Transverse colon (tissue), 4 donors: ENCODE measurements at places on chromosomes 5 and 9.

DNA sequence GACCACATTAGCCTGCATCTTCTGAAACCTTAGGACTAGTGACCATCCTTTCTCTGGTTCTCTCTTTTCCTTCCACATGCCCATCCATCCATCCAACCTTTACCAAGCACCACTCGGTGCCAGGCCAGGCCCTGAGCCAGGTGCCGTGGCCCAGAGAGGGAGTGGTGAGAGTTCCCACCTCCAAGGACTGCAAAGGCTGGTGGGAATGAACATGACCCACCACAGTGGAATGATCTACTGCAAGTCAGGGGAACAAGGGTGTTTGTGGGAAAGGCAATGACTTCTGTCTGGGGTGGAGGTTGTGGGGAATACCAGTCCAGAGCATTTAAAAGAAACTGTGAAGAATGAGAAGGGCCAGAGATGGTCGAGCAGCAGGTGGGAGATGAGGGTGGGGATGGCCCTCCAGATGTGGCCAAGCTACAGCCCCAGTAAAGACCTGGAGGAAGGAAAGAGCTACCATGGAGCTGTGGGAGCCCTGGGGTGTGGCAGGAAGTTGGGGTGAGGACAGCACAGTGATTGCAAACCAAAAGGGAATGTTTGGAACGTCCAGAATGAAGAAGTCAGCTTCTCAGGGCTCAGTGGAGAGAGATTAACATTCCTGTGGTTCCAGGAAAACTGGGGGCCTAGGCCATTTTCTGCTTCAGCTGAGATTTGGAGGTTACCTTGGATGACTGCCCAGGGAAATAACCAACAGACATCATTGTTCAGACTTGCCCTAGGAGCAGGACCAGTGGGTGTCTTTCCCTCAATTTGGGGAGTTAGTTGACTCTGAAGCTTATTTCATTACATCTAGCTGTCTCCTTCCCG is 30.7 kb upstream of the CORO2A start:
- H3K27me3 ChIP-seq: no peaks in the 10 kb centered on the region
- H3K36me3 ChIP-seq: no peaks in the 10 kb centered on the region
- H3K4me1 ChIP-seq: peaks cover 9% of the 10 kb centered on the region

DNA sequence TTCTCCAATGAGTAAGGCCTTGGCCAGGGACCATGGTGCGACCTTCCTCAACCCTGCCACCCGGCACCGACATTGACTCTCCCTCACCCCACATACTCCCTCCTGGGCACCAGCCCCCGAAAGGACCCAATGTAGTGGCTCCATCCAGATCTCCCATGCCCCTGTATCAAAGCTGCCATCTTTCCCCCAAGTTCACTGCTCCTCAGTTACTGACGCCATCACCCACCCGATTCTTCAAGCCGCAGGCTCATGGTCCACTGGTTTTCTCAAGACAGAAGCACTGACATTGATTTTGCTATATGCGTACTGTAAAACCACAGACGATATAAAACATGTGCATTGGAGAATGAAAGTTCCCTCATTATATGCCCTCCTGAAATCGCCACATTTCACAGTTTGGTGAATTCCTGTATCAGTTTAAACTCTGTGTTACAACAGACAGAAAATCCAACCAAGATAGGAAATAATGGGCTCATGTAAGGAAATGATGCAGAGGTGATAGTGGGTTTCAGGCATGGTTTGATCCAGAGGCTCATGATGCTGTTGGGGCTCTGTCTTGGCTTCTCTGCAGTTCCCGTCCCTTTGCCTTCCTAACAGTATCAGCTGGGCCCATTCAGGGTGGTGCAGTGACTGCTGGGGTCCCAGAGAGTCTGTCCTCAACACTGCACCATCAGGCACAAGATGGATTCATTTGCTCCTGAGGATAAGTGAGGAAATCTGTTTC is 207.3 kb upstream of the IER5L start:
- no peaks in the 10 kb centered on the region for H3K27me3 ChIP-seq
- H3K4me1 ChIP-seq: peaks cover 12% of the 10 kb centered on the region
- H3K27ac ChIP-seq: no peak overlapping the region
- no peak for DNase-seq
- no peaks in the 10 kb centered on the region for H3K36me3 ChIP-seq

DNA sequence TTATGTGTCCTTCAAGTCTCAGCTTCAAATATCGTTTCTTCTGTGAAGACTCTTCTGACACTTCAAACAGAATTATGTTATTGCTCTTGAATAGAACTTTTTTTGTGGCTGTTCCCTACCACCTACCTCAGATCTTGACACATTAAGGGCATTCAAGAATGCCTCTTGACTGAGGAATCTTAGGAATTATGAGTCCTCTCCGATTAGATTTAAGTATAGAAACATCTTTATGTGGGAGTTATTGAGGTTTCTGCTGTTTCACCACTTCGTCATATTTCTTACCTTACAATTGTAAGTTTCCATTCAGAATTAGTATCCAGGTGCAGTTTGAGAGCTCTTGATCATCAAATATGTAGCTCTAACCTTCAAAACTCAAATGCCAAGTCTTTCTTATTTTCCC is 324.2 kb upstream of the NUDT12 start:
- no peaks in the 10 kb centered on the region for H3K27me3 ChIP-seq
- no peak overlapping the region for H3K4me3 ChIP-seq
- H3K36me3 ChIP-seq: no peaks in the 10 kb centered on the region
- no peak overlapping the region for H3K27ac ChIP-seq

DNA sequence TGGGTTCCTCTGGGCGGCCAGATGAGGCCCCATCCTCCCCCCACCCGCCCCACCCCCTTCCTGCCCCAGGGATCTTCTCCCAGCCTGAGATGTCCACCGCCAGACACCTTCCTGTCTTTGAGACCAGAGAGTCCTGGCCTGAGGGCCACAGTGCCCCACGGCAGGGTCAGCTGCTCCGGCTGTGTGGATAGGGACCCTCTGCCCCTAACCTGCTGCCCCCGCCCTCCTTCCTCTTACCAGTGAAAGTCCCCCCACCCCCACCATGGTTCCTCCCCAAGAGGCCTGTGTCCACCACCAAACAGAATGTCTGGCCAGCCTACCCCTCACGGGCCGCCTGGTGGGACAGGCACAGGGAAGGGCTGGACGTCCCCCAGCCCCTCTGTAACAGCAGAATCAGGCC is 43.0 kb upstream of the UBAC1 start:
- H3K27me3 ChIP-seq: no peaks in the 10 kb centered on the region
- DNase-seq: no peak
- no peak overlapping the region for H3K27ac ChIP-seq

- H3K27me3 ChIP-seq: no peaks in the 10 kb centered on the region
- no peak for DNase-seq
- H3K36me3 ChIP-seq: no peaks in the 10 kb centered on the region
- no peak overlapping the region for H3K27ac ChIP-seq
- peaks cover 64% of the 10 kb centered on the region for H3K4me1 ChIP-seq
Observed at GRCh38 chr9:134369416-134370212, 43.4 kb downstream of the RXRA start.
